Stimulated activated CD8-positive, alpha-beta memory T cell treated with anti-CD3 and anti-CD28 coated beads, Interleukin-4, amount 100 ng/mL, for 1 hour (primary cell): ENCODE measurements at places on chromosomes 16 and 17.

GRCh38 chr16:3259836-3260235 is 3.4 kb upstream of the MEFV start:
- no peak for DNase-seq

- no peak for DNase-seq
Observed at GRCh38 chr16:70267516-70267915, 15.8 kb upstream of the EXOSC6 start.

DNA sequence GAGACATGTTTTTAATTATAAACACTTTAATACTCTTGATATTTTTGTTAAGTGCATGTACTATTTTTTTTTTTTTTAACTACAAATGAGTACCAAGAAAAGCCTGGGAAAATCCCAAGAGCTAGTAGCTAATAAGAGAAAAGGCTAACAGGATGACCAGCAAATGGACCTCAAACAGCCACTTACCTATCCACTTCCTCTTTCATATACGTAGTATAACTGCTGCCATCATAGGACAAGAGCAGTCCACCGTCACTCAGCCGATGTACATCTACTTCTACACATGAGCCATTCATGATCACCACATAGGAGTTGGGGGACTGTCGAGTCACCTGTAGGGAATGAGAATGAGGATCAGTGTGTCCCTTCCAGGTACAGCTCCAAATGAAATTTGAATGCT is 128.0 kb upstream of the C17orf78 start:
- DNase-seq = no peak

GRCh38 chr16:1511662-1512569 is 18.8 kb downstream of the TELO2 start:
- DNase-seq = no peak

DNA sequence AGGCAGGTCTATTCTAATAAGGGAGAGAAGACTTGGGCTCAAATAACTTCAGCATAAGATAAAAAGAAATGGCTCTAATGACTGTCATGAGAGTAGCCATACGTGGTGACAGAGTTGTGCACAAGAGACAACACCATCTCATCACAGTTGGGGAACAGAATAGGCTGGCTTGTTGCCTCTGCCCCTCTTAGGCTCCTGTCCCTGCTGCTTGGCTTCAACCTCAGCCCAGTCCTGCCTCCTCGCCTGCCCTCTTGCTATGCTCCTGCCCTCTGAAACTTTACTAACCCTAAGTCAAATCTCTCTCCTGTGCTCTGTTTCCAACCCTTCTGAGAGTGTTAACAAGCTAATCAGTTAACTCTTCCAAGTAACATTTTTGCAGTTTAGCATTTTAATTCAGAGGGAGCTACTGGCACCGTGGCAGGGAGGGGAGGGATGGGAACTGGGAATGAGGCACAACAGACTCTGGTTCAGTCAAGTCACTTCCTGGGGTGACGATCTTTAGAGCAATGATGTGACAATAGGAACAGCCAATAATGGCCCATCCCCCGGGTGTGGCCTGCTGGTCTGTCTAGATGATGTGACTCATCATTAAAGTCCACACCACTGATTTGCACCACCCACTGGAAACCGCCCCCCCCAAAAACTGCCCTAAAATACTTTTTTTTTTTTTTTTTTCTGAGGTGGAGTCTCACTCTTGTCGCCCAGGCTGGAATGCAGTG is 35.5 kb downstream of the DNAH17 start:
- DNase-seq = no peak

- DNase-seq = peak; percentile 57
Observed at GRCh38 chr16:11297492-11298142, 16.5 kb upstream of the PRM1 start.

GRCh38 chr17:39525801-39526506 is 64.7 kb downstream of the CDK12 start:
- DNase-seq = no peak

DNA sequence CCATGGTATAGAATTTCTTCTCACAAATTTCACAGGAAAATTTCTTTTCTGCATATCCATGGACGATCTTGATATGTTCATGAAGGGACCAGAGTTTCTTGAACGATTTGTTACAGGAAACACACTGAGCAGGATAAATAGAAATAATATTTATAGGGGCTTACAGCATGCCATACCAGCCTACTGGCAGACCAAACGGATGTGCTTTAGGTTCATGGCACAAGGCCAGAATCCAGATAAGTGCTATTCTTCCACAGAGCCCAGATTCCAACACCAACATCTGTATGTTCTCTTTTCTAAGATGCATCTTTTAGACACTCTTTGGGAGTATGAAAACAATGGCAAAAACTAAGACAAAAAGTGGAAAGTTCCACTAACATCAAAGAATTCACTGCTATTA is 49.3 kb downstream of the ZNF652 start:
- no peak for DNase-seq

GRCh38 chr16:57997176-57997527 is 3.3 kb downstream of the ZNF319 start:
- no peak for DNase-seq

- DNase-seq = no peak
Observed at GRCh38 chr17:63476459-63476853, 405 bp upstream of the ACE start.

DNA sequence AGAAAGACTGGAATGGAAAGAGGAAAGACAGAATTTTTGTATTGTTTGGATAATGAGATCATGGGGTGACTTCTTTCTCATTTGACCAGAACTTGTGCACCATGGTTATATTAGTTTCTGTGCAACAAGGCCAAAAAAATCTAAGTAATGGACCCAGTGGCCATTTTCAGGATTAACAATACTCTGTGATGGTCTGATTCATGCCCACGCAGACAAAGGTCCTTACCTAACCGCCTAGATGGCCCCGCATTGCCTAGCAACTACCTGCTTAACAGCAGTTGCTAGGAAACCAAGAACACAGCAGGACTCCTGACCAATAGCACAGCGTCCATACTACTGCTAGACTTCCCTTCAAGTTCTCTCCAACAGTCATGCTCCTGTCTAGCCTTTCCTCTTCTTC is 22.4 kb downstream of the MIS12 start:
- DNase-seq = no peak

GRCh38 chr17:10420811-10421210 is 939 bp downstream of the MYH8 start:
- no peak for DNase-seq

DNA sequence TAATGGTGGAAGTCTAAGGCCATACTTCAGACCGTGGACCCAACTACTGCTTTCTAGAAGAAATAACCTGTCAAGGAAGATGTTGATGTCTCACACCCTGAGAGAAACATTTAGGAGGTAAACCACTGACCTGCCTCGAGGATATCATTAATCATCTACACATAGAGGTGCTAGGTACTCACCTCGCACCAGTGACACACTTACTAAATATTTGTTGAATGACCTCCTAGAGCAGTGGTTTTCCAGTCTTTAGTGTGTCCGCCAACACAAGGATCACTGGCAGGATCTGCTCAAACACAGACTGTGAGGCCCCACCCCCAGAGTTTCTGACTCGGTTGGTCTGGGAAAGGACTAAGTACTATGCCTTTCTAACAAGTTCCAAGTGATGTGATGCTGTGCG is 197.4 kb upstream of the CACNG5 start:
- no peak for DNase-seq

DNA sequence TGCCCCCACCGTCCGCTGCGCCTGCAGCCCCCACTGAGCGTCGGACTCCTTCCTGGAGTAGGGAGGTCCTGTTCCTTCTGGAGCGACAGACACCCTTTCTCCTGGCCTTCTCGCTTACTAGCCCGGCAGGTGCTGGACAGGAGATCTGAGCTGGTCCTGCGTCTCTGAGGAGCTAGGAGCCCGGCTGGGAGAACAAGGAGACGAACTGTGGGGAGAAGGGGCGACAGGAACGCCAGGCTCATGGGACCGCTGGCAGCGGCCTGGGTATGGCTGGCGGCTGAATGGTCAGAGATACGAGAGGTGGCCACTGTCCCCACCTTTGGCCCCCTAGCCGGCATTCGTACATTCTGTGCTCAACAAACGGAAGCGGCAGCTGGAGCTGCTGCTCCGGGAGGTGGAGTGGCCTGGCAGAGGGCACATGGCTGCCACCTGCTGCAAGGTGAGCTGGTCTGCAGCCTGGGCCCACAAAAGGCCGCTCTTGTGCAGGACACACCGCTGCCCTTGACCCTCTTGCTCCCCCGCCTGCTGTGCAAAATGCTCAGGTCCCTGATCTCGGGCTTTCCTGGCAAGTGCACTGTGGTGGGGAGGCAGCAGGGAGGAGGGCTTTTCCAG is 2066.7 kb downstream of the TP53TG3F start:
- no peak for DNase-seq

- no peak for DNase-seq
Observed at GRCh38 chr17:2435862-2436261, 35.0 kb upstream of the MNT start.

GRCh38 chr16:19753815-19754643 is 36.0 kb downstream of the IQCK start:
- DNase-seq = no peak

GRCh38 chr16:50573279-50573678 is 25.1 kb downstream of the NKD1 start:
- no peak for DNase-seq

- DNase-seq = no peak
Observed at GRCh38 chr17:69879576-69879975, 195.4 kb upstream of the KCNJ16 start.

- no peak for DNase-seq
Observed at GRCh38 chr17:29757788-29758187, 135.1 kb upstream of the CORO6 start.

- DNase-seq = no peak
Observed at GRCh38 chr16:397135-397661, at the start of gene NME4. NME4 (plus strand) TSS chr16:397199; CDS start chr16:397223, 24 bp downstream.

DNA sequence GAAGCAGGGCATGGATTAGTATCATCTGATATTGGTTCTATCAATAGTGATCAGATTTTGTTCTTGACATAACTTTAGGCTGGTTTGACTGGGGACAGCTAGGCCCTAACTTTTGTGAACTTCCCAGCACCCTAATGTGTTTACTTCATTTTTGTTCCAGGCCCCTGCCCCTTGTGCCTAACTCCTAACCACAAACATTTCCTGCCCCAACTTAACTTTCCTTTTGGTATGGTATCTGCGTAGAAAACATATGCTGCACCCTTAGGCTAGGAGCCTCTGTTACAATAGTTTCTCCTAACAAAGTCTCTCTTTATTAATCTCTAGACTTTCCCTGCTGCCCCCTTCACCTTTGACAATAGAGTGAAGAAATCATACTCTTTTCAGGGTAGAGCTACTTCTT is 2.5 kb downstream of the ADPRM start:
- DNase-seq = no peak

DNA sequence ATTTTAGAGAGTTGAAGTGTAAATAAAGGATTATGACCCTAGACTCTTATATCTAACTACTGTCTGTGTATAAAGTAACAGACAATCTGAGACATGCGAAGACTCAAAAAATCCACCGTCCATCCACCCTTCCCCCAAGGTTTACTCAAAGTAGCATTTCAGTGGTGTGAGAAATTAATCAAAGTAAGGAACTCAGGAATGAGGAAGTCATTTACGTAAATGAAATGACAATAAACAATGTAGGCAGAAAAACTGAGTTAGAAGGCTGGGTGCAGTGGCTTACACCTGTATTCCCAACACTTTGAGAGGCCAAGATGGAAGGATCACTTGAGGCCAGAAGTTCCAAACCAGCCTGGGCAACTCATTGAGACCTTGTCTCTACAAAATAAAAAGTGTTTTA is 19.8 kb upstream of the NTN1 start:
- DNase-seq = no peak

- DNase-seq = no peak
Observed at GRCh38 chr17:62757500-62757951, 50.6 kb downstream of the MARCHF10 start.

DNA sequence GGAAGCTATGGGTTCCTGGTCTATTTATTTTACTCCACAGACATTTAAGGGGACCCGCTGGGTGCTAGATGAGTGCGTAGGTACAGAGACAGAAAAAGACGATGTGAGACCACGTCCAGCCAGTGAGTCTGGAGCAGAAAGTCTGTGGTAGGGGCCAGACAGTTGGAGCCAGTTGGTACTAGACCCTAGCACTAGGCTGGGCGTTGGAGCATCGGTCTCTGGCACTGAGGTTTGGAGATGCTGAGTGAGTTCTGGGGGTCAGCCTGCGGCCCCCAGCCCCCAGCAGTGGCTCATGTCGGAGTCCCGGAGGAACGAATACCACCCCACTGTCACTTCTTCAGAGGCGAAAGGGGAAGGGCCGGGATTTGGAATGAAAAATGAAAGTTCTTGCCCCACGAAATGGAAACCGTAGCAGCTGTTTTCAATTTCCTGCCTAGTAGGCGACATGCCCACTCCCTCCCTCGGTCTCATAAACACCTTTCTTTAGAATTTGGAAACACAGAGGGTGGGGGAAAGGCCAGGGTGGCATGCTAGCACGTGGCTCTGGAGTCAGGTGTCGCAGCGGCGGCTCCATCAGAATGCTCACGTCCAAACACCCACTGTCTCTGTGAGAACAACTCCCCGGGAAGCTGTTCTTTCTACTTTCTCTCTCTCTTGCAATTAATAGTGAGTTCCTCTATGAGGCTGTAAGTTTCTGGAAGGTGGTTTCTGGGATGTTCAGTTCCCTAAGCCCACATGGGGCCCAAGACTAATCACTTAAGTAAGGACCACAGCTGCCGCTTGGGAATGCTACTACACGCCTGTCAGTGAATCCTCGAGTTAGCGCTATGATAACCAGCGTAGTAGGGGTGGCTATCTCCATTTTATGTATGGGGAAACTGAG is 96.8 kb downstream of the IRF8 start:
- no peak for DNase-seq

DNA sequence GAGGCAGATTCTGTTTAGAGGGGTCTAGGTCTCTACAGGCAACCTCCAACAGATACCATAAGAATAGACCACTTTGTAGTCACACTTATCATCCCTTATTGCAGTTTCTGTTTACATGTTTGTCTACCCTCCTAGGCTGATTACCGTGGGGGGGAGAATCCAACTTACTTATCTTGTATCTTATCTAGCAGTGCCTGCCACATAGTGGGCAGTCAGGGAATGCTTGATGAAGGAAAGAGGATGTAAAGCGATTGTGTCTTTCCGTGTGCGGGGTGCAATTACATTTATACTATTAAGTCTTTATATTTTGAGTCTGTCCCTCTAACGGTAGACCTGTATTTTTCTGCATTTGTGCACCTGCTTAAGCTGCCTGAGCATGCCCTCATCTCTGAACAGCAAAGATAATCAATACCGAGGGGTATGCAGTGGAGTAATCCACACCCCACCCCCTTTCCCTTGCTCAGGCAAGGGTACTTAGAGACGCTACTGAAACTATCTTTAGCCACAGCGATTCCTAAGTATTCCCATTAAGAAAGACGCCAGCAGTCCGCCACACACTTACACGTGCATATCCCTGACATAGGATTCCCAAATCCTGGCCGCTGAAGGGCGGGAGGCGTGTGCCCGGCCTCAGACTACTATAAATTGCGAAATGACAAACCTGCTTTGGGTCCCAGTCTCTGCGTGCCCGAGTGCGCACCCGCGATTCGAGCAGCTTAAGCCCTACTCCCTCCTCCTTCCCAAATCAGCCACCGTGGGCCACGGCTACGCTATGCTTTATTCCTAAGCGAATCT is 635 bp upstream of the AATF start:
- DNase-seq = no peak

GRCh38 chr16:29663807-29664090 is 702 bp downstream of the SPN start:
- no peak for DNase-seq

- no peak for DNase-seq
Observed at GRCh38 chr16:87953308-87954215, 2.3 kb downstream of the BANP start.
